Activated gamma-delta T cell treated with anti-CD3 and anti-CD28 coated beads, Interleukin-2, amount 50 U/mL, for 16 hours (primary cell): ENCODE measurements at places on chromosomes 7 and 10.

- no peak for DNase-seq
Observed at GRCh38 chr7:146661435-146661834, 544.8 kb downstream of the CNTNAP2 start.

DNA sequence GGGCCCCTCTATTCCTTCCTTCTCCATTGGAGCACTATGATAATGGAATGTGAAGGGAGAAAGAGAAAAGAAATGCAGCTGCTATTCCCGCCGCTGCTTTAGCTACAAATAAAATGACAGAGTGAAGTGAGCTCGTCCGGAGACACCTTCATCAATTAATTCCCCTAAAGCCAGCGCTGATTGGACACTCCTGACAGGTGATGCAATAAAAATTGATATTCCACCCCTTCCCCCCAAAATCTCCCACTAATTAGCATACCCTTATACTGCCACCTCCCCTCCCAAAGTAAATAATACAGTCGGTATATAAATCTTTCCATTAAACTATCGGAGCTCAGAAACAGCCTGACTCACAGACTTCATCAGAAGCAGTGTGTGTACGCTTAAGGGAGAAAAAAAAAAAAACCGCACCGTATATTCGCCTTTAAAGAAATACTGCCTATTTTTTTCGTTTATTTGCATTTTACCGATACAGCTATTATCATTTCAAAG is 7.3 kb downstream of the SKIDA1 start:
- DNase-seq, result no peak

DNA sequence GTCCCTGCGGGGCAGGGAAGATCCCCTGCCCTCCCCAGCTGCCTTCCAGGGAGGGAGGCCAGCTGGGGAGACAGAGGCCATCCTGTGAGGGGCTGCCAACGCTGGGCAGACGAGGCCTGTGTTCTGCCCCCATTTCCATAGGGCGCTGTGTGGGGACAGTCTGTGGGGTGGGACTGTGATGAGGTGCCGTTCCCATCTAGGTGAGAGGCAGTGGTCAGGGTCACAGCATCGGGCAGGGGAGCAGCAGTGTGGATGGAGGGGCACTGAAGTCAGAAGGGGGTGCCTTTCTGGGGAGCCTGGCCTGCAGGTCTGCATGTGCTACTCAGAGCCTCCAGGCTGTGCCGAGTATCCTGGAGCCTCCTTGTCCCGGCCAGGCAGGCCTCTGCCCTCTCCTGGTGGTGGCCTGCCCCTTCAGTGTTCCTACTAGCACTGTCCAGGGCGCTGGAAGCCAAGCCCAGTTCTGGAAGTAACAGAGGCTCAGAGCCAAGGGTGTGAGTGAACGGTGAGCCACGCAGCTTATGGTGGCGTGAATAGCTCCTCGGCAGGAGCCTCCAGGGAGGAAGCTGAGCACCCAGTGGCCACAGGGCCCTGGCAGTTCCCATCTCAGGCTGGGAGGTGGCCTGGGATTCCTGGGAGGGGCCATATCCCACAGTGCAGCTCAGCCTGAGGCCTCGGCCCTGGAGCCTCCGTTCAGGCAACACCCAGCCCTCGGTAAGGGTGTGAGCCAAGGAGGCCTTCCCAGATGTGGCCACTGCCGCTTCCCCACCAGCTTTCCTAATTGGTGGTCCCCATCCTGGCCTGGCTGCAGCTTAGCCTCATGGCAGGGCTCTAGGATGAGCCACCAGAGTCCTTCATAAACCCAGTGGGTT is 23.3 kb upstream of the CSGALNACT2 start:
- no peak for DNase-seq

- no peak for DNase-seq
Observed at GRCh38 chr10:69630651-69631400, 779 bp downstream of the FAM241B start.

DNA sequence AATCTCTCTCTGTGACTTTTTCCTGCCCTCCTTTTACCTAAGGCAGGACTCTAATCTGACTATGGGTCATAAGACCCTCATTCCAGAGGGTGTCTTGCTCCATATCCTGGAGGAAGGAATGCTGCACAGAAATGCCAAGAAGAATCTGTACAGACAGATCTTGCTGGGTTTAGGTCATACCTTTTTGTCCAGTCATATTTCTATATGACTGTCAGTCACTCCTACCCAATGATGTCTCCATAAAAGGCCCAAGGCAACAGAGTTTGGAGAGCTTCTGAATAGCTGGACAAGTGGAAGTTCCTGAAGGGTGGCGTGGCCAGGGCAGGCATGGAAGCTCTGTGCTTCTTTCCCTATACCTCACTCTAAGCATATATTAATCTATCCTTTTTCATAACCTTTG is 47.5 kb downstream of the FEZF1 start:
- DNase-seq, result no peak

- DNase-seq, result no peak
Observed at GRCh38 chr10:100019787-100020141, 10.0 kb upstream of the DNMBP start.

DNA sequence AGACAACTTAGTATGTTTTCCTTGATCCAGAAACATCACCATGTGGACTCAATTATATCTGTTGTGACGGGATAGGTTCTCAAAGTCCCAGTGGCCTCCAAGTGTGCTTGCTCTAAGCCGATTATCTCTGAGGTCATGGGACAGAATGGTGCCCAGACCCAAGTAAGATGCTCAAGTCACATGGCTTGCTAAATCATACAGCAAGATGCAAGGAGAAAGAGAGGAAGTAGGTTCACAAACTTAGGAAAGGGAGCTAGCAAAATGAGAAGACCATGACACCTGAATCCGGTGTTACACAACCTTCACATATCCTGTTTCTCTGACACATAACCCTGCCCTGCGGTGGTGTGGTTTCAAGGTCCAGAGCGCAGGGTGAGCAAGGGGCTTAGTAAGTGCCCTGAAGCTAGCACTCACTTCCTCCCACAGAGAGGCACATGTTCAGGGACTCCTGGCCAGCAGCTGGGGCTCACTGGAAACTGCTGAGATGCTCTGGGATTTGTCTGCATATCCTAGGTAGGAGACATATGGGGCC is 590.9 kb upstream of the ANKRD30A start:
- no peak for DNase-seq

- DNase-seq, result no peak
Observed at GRCh38 chr7:48011951-48012350, 17.0 kb downstream of the SUN3 start.

- no peak for DNase-seq
Observed at GRCh38 chr10:89575031-89575430, 39.6 kb upstream of the SLC16A12 start.

- no peak for DNase-seq
Observed at GRCh38 chr7:1019789-1020610, 24.3 kb upstream of the GPR146 start.

- no peak for DNase-seq
Observed at GRCh38 chr7:152760854-152761748, 1.5 kb downstream of the ACTR3B start.

DNA sequence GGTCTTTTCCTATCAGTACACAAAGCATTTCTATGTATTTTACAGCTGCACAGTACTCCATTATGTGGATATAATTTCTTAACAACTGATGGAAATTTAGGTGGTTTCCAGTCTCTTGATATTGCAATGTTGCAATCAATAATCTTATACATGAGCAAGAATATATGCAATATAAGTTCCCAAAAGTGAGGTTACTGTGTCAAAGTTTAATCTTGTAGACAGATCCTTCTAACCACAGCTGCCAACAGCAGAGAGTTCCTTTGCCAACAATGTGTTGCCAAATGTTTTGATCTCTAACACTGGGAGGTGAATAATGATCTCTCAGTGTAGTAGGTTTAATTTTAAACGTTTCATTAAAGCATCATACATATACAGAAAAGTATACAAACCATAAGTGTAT is 54.5 kb downstream of the CUL2 start:
- DNase-seq, result no peak

- DNase-seq, result no peak
Observed at GRCh38 chr10:30893208-30893607, 138.5 kb downstream of the ZNF438 start.

DNA sequence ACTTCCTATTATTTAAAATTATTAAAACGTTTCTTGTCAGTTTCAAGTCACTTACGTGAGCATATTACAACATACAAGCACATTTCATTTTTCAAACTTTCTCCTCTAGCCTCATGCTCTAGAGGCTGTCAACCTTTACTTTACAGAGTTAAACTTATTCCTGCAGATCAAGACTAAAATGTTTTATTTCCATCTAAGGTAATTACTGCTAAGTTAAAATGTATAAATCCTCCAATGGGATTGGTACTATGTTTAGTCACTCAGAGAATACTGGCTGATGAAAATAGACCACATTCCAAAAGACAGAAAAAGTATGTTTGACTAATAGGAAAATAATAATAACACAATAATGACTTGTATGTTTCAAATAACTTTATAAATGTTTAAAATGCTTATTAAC is 8.4 kb upstream of the TRDMT1 start:
- no peak for DNase-seq

- no peak for DNase-seq
Observed at GRCh38 chr10:62581351-62581750, 207.2 kb downstream of the ZNF365 start.

- DNase-seq, result no peak
Observed at GRCh38 chr7:23012908-23013714, 819 bp downstream of the HYCC1 start.

DNA sequence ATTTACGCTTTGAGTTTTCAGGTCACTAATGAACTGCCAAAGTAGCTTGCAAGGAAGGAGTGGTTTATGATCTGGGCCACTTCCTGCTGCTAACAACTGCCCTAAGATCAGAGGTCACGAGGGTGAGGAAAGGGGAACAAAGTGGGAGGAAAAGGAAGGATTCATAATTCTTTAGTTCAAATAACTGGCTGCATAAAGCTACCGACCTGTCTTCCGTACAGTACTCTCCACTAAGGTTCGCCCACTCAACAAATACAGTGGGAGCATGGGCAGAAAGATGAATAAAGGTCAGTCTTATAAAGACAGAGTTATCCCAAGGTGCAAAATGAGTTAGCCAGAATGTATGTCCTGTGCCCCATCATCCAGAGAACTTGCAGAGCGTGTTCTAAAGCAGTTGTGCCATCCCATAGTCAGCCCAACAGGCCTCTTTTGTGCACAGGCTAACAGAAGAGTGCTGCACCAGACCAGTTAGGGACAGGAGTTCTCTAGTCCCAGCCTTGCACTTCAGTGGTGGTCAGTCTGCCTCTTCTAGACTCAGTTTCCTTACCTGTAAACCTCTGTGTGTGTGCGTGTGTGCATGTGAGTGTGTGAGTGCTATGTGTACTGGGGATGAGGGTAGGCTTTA is 65.9 kb downstream of the CREB3L2 start:
- no peak for DNase-seq

GRCh38 chr7:16904076-16904475 is 22.3 kb upstream of the AGR3 start:
- DNase-seq, result no peak

DNA sequence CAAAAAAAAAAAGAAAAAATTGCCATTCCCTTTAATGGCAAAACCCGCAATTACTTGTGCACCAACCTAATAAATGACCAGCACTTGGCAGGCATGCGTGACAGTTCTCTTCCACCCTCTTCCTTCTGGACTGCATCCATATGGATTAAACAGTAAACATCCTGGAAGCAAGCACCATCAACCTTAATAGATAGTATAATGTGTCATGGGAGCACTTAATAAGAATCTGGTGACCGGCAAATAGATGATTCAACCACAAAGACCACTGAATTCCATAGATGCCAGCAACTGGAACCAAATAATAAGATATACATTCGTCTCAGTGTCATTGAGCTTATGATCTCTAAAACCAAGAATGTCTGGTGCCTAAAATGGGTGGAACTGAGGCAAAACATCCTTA is 610.2 kb downstream of the CALN1 start:
- no peak for DNase-seq

- DNase-seq, result no peak
Observed at GRCh38 chr7:109092268-109092667, 522.6 kb downstream of the DNAJB9 start.

DNA sequence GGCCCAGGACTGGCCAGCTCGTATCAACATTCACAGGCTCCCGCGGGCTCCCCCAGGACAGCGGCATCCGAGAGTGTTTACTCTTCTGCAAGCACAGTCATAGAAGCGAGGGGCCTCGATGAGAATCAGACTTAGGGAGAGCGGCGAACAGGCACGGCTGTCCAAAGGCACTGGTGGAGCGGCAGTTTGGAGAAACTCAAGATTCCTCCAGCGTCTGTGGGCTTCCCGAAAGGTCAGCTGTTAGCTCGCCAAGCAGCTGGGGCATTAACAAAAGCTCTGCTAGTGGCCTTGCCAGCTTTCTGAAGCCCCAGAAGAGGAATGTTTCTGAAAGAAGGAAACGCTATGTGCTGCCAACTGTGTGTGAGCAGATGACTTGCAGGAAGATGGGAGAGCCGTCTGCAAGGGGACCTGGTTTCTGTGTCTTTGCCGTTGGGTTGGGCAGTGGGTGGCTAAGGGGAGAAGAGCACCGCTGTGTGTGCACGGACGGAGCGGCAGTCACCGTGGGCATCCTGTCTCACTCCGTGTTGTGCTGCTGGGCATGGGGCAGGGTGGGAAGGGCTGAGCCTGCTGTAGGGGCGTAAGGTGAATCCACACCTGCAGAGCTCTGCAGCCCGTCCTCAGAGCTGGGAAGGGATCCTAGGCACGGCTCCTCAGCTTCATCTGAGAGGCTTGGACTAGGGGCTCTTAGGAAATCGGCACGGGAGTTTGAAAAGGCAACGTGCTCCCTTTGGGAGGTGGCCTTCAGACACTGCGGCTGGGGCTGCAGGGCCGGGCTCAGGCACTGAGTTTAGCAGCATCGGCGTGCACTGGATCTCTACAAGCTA is 42.1 kb downstream of the AMZ1 start:
- no peak for DNase-seq

DNA sequence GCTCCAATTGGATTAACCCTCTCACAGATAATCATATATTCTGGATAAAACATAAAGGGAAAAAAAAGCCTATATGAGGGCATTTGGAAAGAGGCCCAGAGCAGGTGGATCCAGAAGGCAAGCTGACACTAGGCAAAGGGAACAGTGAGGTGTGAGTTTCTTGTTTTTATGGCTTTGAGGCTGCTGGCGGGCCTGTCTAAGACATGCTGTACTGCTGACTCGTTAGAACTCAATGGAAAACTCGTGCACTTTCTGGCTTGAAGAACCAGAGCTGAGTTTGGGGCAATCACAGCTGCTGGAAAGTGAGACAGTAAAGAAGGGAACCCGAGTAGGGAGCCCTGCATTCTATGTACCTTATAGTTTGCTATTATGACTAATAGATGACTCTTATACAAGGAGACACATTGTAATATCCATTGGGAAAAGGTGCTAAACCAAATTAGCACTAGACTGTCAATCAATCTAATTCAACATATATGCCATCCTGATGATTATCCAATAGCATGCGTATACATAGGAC is 637.1 kb downstream of the GATA3 start:
- DNase-seq, result no peak

GRCh38 chr7:68564306-68565135 is 1033.8 kb upstream of the AUTS2 start:
- no peak for DNase-seq
